ENCODE measurements at places on chromosomes 11 and 22. TPM values are rescaled to one million over a fixed set of nuclear protein-coding genes. Genes with fewer than 3 reads are reported as not detected.

GRCh38 chr11:200224-201003, 6.8 kb downstream of the BET1L start:
- no peak for DNase-seq

- DNase-seq: no peak
Observed at GRCh38 chr22:44186737-44187136, 6.0 kb downstream of the PARVG start.

The TMEM121B gene
- 7.4 TPM for polyA plus RNA-seq

The FAM111B gene
- 4.8 TPM for polyA plus RNA-seq

GRCh38 chr11:130171534-130171933, 12.0 kb downstream of the ST14 start:
- no peak for DNase-seq

The PNPLA5 gene
- 0.24 TPM for polyA plus RNA-seq

GRCh38 chr22:46823248-46823647, 60.8 kb downstream of the TBC1D22A start:
- DNase-seq: no peak

The MOGAT2 gene
- not detected for polyA plus RNA-seq

All from brain (organoid and tissue), 16 donors.